Transverse colon (tissue), 4 donors: ENCODE measurements at places on chromosomes 2 and 18.

DNA sequence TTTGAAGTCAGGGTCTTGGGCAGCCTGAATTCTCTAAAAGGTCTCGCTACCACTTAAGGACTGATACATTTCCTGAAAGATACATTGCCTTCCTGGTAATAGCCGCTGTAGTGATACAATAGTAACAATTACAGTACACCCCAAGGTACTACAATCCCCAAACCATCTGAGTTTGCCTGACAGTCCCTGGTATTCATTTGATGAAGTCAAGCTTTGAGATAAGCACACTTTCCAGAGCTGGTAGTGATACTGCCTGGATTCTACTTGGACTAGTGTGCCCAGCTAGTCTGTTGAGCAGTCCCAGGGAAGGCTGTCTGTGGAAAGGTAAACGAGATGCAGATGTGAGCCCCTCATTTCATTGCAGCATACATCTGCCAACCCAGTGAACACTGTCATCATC lies 24.4 kb upstream of the ITGB6 start:
- no peak for DNase-seq

DNA sequence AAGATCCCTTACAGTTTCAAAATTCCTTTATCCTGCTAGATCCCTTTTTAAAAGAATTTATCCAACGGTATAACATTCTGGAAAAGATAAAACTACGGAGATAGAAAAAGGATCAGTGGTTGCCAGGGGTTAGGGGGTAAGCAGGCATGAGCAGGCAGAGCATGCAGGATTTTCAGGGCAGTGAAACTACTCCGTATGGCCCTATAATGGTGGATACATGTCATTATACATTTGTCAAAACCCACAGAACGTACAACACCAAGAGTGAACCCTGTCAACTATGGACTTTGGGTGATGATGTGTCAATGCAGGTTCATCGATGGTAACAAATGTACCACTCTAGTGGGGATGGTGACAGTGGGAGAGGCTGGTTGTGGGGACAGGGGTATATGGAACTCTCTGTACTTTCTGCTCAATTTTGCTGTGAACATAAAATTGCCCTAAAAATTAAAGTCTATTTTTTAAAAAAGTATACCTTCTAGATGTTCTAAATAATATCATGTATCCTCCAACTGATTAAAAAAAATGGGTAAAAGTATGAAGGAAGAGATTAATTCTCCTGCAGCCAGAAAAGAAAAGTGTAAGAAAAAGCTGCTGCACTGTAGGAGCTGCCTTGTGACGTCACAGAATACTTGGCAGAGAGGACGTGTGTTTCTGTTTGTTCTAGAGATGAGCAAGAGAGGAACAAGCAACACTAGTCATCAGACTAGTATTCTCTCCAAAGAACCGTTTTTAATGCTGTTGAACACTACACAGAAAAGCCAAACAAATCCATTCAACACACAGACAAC lies 23.6 kb downstream of the ANKRD44 start:
- peak; percentile 65 for DNase-seq

GRCh38 chr18:3806656-3807055 lies 356.7 kb downstream of the TGIF1 start:
- DNase-seq: no peak

DNA sequence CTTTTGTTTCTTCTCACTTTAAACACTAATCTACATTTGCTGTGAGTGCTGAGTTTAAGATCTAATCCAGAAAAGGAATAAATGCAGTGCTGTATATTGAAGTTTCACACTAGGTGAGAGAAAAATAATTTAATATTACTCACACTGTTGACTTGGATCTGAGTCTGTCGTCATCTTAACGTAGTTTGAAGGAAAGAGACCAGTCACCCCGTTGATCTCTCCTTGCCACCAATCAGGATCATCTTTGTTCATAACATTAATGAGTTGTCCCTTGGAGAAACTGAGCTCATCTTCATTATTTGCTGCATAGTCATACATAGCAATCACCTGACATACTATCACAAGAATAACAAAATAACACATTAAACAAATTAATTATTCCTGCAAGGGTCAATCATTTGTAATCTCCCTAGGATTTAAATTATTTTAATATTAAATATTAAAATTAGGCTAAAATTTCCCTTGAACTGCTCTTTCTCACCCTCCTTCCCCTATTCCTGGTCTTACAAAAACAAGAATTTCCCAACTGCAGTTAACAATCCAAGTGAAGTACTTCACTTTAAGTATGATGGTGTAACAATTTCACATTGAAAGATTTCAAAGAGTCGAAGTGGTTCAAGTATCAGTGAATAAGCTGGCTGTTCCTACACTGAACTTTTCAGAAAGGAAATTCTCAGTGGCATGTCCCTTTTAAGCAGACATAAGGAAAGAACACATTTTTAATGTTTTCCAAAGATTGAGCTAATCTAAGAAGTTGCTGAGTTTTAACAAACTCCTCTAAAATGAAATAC lies 71.3 kb downstream of the FAM228A start:
- no peak for DNase-seq

GRCh38 chr2:97067279-97068004 lies 27.2 kb downstream of the FAHD2B start:
- DNase-seq: no peak

- DNase-seq: no peak
These were observed 847.9 kb downstream of the ERBB4 start for GRCh38 chr2:211690736-211691135.

GRCh38 chr2:180141600-180141999 lies 134.5 kb upstream of the CWC22 start:
- DNase-seq: no peak

GRCh38 chr2:58734365-58734764 lies 493.2 kb upstream of the FANCL start:
- DNase-seq: no peak

DNA sequence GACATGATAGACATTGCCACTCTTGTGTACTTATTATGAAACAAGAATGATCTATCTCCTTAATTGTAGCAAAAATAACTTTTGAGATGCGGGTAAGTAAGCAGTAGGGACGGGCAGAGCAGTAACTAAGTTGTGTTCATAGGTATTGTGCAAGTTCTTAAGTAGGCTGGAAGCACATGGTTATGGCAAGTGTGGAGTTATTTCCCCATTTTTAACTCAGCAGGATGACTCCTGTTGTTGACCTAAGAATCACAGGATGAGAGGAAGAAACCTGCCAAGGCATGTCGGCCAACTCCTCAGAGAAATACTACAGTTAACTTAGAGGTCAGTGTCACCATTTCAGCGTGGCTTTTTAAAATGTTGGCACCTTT lies 51.1 kb upstream of the FN1 start:
- no peak for DNase-seq

DNA sequence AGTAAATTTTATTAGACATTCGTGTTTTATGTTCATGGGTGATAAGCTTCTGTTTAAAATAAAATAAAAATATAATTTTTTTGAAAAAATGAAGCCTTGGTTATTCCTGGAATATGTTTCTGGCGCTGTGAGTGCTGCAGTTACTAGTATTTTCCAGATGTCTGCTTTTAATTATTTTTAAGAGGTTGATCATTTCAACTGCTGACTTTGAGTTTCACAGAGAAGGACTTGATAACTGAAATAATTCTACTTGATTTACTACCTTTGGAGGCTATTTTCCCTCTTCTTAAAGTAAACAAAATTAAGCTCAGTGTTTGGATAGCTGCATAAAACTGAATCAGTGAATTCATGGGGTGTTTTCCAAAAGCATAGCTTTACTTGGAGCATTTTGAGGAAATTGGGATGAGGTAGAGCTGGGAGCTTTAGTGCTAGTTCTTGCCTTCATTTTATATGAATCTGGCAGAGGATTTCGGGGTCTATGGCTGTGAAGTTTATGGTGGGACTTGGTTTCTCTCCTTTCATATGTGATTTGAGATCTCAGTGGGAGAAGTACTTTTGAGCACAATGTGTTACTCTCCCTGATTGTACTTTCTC lies 666.5 kb downstream of the DCDC2C start:
- no peak for DNase-seq

DNA sequence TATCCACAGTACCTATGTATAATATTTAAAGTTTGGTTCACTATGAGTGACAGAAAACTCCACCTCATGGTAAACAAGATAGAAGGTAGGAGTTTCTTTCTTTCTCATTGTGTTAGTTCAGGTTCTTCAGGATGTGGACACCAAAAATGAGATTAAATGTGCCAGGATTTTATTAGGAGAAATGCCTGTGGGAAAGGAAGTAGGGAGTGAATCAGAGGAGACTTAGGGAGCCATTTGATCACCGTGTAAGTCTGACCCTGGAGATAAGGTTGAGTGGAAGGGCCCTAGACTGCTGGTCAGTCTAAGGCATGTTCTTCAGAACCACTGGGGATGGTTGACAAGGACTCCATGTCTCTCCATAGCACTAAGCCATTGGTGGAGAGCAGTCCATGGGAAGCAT lies 8.1 kb downstream of the AOX1 start:
- DNase-seq: no peak

DNA sequence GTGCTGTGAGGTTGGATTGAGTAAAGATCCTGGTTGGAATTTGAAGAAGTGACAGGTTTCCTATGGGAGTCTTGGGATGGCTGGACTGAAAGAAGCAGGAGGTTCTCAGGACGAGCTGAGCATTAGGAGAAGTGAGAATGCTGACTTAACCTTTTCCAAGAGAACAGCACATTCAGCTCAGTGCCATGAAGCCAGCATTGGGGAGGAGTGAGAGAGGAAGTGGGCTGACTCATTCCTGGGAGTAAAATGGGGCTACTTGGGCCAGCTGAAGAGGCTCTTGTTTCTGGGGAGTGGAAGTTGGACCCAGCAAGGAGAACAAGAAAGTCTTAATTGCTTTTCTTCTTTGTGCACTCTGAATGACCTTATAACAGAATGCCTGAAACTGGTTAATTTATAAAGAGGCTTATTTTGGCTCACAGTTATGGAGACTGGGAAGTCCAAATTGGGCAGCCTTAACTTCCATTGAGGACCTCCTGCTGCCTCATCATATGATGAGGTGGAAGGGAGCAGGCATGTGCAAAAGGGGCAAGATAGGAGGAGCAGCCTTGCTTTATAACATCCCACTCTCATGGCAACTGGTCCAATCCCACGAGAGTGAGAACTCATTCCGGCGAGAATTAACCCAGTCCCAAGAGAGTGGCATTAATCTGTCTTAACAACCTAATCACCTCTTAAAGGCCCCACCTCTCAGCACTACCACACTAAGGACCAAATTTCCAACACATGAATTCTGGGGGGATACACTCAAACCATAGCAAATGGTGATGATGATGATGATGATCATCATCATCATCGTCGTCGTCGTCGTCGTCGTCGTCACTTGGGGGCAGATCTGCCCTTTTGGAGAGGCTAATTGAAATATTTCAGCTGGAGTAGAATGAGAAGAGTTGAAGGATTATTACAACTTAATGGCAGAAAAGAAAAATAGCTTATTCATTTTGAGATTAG lies 26.1 kb downstream of the DGUOK start:
- DNase-seq: no peak

DNA sequence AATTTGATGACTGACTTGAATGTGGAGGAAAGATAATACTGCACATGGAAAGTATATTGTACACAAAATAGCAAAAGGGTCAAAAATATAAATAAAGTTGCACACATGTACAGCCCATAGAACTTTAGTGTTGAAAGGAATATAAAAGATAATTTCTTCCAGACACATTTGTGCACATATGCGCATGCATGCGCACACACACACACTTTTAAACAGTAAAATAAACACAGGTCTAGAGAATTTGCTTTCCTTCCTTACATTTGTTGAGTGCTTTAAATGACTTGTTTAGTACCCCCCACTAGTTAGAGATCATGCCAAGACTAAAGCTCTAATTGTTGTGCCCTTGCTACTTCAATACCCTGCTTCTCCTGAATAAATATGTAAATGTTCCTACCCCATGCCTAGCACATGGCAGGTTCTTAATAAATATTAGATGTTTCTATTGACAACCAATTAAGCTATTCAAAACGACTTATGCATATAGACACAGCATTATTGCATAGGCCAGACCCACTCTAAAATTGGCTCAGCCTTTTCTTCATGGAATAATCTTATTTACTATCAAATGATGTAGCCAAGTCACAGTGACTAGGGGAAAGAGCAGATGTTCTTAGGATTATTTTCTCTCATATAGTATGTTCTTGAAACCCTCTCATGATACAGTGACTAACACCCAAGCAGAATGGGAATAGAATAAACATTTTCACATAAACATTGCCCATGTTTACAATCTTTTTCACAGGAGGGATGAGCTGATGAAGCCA lies 165.5 kb upstream of the ACVR2A start:
- no peak for DNase-seq

GRCh38 chr2:195612611-195613495 lies 44.2 kb upstream of the SLC39A10 start:
- no peak for DNase-seq

DNA sequence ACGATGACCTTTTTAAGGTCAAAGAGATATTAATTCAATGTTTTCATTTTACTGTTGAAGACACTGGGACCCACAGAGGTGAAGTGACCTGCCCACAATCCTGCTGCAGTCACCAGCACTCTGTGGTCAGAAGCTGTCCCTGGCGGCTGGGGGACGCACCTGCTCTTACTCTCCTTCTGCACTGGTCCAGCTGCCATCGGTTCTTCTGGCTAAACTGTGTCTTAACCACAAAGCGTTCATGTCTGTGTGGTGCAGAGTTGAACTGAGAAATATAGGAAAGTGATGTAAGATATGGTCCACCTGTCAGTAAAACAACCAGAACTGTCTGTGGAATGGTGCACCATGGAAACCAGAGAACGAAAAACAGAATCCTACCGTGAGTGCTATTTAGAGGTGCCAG lies 44.9 kb upstream of the SMIM21 start:
- no peak for DNase-seq

- no peak for DNase-seq
These were observed 215.1 kb upstream of the THUMPD2 start for GRCh38 chr2:39994151-39994550.

GRCh38 chr18:43917520-43917919 lies 640.2 kb upstream of the SYT4 start:
- DNase-seq: no peak

- peak; percentile 69 for DNase-seq
These were observed 7.8 kb downstream of the MTHFD2 start for GRCh38 chr2:74206180-74206688.

DNA sequence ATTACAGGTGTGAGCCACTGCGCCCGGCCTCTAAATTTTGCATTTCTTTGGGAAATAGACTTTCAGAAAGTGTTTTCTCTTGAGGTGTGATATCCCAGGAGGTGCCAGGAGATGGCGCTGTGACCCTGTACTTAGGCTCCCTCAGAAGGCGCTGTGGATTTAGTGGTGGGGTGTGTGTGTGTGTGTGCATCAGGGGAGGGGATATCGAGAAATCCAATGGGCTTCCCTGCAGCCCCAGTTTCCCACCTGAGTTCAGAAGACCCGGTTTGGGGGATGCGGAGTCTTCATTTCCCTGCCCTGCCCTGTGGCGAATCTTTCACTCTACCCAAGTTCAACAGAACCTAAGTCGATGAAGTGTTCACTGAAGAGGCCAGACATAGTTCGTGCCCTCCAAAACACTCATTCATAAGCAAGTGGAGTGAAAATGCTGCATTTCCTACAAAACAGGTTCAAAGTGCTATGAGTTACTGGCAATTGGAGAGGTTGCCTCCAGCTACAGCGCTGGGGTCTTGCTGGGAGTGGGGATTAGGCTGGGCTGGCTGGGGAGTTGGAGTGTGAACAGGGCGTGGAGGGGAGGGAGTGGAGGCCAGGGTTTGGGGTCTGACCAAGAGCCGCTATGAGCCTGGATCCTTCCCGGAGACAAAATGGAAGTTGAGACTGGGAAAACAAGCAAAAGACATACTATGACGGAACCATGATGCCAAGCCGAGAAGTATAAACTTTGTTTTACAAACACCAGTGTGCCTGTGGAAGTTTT lies 6.5 kb upstream of the WNT6 start:
- peak; percentile 65 for DNase-seq

GRCh38 chr2:105754011-105754410 lies 9.3 kb downstream of the NCK2 start:
- DNase-seq: no peak
